ENCODE measurements at places on chromosomes 13 and 19.

GRCh38 chr19:861756-862580 lies 2.5 kb downstream of the CFD start:
- DNase-seq, result no peak

GRCh38 chr13:30409886-30410704 lies 12.2 kb upstream of the UBE2L5 start:
- no peak for DNase-seq

GRCh38 chr13:99542788-99543406 lies 41.6 kb downstream of the TM9SF2 start:
- DNase-seq, result no peak

DNA sequence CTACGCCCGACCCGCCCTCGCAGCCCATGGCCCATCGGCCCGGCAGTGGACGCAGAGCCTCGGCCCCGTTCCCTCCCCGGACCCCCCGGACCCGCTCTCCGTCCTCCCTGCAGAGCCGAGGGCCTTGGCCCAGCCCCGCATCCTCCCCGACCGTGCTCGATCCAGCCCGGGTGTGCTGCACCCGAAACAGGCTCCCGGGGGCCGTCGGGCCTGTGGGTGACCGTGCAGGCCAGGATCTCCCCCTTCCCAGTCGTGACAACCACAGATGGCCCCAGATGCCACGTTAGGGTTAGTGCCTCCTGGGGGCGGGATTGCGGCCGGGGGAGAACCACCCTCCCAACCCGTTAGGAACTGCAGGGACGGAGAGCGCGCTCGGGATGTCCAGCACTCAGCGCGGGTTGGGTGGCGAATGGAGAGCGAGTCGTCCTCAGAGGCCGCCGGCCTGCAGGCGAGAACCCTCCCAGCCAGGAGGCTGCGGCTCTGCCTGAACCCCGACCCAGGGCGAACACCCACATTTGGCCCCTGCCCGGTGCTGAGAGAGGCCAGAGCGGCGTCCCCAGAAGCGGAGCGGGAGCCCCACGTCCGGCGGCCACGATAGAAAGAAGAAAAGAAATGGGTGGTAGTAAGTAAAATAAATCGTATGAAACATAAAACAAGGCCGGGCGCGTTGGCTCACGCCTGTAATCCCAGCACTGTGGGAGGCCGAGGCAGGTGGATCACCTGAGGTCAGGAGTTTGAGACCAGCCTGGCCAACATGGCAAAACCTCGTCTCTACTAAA lies 6.7 kb upstream of the MADCAM1 start:
- DNase-seq, result no peak

GRCh38 chr19:32869369-32869965 lies at the start of gene SLC7A9:
SLC7A9 (minus strand) TSS chr19:32869767; CDS start chr19:32868534, 1,233 bp downstream.
- no peak for DNase-seq

DNA sequence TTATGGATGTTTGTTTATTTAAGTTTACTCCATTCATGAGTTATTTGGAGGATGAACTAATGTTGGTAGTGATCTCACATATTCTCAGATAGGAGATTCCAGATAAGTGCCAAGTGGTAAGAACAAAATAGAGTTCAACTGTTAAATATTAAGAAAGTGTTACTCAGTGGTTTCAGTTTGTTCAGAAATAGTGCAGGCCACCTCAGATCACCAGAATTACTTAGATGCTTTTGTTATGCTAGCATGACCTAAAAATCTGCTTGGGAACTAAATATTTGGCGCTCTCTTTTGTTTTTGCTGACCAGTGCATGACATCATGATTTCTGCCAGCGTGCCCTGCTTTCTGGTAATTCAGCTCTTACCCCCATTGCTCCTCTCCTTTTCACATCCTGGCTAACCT lies 15.6 kb downstream of the CLDN10 start:
- DNase-seq, result no peak

DNA sequence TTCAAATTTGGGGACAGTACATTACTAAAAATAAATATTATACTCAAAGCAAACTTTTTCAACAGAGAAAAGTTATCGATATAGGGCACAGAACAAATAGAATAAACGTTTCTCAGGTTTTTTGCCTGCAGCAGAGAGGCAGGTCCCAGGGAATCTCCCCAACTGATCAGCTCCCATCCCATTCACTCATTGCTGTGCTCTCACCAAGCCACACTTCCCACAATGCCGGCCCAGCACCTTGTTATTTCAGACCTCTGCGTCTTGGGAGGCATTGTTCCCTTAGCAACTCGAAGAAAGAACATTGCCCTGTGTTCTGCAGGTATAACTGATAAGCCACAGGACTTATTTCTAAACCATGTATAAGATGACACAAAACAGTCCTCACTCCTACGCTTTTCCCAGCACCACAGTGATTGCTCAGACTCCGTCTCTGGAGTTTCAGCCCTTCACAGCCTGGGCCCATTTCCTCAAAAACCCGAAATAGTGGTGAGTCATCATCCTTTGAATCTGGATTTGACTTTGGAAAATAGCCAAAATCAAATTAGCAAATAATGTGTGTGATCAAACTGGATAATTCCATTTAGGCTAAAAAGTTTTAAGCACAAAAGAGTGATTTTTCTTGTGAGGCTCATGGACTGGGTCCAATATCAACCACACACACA lies 100.4 kb downstream of the DCLK1 start:
- no peak for DNase-seq

DNA sequence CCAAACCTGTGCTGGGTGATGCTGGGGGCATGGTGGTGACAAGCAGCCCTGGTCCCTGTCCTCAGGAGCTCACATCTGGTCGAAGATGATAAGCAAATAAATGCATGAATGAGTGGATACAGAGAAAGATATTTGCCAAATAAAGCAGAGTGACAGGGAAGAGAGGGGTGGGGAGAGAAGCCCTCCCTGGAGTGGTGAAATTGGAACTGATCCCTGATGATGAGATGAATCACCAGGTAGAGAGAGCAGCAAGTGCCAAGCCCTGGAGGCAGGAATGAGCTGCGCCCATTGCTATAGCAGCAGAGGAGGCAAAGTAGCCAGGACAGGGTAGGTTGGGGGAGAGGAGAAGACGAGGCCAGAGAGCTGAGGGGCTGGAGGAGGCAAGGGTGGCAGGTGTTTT lies 13.7 kb downstream of the FXYD5 start:
- no peak for DNase-seq
